C1 segment of cervical spinal cord (tissue), 14 donors: ENCODE measurements at places on chromosomes 1 and 21.

- no peak for DNase-seq
These were observed 1797.7 kb downstream of the MRPL39 start for GRCh38 chr21:23809573-23809972.

- DNase-seq: no peak
These were observed 254.8 kb upstream of the VAMP3 start for GRCh38 chr1:7516341-7516740.

DNA sequence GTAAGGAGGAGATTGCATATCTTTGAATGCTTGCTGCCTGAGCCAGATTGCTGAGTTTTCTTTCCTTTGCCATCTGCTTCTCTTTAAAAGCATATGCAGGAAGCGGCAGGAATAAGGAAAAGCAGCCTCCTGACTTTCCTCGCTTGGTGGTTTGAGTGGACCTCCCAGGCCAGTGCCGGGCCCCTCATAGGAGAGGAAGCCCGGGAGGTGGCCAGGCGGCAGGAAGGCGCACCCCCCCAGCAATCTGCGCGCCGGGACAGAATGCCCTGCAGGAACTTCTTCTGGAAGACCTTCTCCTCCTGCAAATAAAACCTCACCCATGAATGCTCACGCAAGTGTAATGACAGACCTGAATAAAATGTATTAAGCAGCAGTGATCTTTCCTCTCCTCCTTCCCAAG lies 1.5 kb downstream of the CORT start:
- no peak for DNase-seq

DNA sequence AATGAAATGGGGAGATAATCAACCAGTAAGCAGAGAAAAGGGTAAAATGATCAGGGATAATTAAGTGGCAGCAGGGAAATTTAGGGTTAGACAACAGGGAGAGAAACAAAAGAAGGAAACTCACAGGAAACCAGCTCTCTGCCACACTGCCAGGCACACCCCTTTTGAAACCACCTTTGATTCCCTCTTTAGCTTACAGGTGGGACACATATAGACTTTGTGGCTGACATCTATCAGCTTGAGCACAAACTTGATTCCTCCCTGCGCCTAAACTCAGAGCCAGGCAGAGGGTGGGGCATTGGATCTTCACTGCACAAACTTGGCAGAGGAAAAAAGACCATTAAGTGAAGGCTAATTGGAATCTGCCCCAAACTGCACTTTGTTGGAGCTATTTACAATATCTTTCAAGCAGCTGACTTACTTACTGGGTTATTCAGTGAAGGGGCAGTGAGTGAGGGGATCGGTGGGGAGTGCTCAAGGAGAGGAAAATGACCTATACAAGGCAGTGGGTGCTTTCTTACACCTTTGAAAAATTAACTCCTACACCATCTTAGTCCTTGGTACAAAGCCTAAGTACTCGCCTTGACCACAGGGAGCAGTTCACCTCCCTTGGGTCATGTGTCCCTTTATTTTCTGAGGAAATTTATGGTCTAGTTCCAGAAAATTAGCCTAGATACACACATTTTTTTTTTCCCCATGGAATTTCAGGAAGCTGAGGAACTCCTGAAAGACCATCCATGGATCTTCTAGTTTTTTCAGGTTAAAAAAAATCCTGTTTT lies 60.2 kb downstream of the PBX1 start:
- no peak for DNase-seq

DNA sequence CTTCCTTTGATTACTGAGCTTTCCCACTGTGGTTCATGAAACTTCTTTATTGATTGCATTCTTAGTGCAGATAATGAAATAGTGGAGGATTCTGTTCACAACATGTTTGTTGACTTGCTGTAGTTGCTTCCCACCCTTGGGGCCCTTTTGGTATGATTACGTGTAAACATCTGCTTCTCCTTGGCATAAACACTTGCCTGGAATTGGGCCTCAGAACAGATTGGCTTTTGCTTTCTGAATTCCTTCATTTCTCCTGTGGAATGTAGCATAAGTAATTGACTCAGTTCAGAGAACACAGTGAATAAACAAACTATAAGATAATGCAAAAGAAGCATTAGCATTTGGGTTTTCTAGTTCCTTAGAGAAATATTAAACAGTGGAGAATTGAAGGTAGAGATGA lies 59.5 kb upstream of the LAMC2 start:
- DNase-seq: no peak
